CD4-positive, alpha-beta T cell treated with Interleukin-6 for 4 hours (primary cell): ENCODE measurements at places on chromosomes 1 and 21.

DNA sequence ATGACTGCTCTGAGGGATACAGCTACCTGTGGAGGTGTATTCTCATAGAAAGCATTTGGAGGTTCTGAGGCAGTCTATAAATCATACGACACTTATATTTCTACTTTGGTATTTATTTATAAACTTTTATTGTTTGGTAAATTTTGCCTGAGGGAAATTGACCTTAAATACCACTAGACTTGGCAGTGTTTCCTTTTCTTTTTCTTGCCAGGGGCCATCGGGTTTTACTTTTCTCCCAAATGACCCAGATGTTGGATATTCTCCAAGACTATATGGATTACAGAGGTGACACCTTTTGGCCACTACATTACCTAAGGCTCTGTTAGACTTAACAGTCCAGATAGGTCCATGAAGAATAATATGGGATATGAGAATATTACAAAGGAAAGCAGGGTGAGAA lies 28.2 kb downstream of the CHD1L start:
- no peak for DNase-seq

DNA sequence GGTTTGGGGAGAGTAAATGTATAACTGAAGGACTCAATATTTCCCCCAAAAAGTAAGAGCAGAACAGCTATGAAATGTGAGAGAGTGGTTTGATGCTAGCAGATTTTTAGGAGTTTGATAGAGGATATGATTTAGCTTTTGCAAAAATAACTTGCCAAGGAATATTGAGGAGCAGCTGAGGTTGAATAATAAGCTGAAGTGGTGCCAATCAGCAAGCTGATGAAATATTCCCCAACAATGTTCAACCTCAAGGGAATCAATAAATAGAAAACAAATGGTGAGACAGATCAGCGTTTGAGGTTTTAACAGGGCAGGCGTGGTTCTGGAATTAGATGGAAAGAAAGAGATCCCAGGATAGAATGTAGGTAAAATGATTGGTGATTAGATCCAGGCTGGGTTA lies 413.4 kb upstream of the ADAMTS5 start:
- no peak for DNase-seq

GRCh38 chr1:231850786-231851185 lies 224.2 kb downstream of the DISC1 start:
- DNase-seq: no peak

DNA sequence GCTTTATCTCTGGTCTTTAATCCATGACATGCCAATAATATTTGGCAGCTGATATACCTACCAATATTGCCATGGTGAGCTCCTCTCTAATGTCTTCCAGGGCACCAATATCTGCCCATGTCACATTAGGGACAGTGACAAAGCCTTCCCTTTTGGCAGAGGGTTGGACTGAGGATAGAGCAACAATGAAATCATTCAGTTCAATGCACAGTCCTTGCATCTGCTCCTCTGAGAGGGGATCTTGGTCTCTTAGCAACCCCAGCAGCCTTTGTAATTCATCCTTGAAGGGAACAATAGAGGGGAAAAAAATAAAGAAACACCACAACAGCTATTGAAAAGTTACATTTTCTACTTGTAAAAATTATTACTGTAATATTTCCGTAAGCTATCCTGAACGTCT lies 42.3 kb downstream of the NVL start:
- DNase-seq: no peak

DNA sequence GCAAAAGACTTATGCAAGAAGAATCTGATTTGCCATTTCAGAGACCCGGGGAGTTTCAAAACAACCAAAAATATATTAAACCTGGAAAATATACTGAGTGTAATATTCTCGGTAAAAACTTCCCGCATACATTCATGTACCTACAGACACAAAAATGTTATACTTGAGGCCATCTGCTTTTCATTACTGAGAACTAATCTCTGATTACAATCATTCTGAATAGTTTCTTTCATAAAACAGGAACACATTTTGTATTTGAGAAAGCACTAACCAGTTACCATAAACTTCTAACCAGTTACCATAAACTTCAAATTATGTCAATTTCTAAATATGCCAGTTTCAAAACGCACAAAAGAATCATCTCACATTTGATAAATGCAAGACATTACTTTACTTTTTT lies 7.8 kb downstream of the ZNHIT6 start:
- DNase-seq: no peak

DNA sequence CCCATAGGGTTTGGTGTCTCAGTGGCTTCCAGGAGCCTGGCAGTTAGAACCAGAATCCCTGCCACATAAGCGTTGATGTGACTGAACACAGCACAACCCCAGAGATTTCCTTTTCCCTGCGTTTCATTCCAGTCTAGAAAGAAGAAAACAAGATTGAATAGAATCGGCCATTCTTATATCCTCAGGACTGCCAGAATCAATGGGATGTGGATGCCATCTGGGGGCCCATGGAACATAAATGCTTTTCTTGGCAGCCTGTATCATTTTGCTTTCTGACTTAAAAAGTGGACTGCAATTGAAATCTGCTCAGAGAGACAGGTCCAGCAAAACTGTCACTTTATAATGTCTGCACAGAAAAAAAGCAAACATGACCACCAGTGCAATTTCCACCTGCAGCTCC lies 80.3 kb downstream of the DISC1 start:
- DNase-seq: no peak
